Stimulated activated CD8-positive, alpha-beta memory T cell treated with anti-CD3 and anti-CD28 coated beads, Interleukin-15, amount 100 ng/mL, for 1 hour (primary cell): ENCODE measurements at places on chromosomes 3 and 15.

DNA sequence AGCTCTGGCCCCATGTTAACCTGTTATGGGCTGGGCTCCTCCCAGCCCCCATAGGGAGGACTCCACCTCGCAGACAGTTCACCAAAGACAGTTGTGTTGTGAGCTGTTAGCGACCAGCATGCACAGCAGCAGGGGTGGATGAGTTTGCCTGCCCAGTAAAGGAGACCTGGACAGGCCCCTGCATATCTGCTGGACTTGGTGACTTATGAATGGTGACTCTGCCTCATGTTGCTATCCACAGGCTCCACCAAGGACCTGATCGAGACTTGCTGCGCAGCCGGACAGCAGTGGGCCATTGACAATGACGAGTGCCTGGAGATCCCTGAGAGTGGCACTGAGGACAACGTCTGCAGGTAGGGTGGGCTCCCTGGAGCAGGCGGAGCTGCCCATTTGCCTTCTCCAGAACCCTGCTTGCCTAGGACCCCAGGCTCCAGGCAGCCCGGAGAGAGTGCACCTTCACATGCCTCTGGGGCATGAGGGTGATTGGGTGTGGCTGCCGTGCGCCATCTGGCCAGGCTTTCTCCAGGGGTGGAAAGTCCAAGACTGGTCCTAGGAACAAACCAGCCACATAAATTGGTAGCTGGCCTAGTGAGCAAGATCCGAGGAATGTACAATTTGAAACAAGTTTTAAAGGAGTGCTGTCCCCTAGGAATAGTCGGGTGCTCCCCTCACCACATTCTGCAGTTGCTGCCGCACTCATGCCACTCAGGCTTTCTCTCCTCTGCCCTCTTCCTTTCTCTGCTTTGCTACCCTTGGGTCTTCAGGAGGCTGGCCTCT is 59.1 kb downstream of the FBLN2 start:
- DNase-seq: no peak

GRCh38 chr15:81294516-81294880 is 29.4 kb downstream of the STARD5 start:
- DNase-seq: no peak

- DNase-seq: no peak
These were observed 44.8 kb upstream of the ADAMTS9 start for GRCh38 chr3:64732576-64732975.

DNA sequence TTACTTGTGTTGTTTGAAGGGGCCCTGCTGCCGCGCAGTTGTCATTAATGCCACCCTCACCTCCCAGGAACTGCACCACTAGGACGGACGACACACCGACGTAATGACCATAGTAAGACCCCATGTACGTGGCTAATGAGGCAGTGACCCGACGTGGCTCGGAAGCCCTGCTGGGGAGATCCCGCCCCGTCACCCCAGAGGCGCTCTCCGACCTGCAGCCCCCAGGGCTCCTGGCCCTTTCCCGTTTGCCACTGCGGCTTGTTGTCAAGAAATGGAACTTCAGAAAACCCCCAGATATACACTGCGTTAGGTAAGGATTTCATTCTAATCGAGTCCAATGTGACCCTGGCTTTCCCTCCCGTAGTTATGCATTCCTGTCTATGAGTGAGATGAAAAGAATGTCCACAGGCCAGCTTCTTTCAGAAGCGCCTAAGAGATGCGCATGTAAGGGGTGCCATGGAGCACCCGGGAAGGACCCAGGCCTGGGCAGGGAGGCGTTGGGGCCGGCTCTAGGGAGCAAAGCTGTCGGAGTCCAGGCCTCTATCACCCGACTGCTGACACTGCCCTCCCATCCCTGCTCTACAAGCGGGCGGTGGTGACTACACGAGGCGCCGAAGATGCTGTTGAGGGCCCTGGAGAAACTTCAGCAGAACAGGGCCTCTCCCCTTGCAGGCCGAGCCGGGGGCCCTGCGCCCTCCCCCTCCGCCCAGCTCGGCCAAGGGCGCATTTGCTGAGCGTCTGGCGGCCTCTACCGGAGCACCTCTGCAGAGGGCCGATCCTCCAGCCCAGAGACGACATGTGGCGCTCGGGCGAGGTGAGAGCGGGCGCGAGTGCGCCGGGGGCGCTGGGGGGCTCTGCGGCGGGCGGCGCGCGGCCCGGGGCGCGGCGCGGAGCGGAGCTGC is at the start of gene GABRA5:
GABRA5 (plus strand) TSS at position 765 of the 902 bp plus-strand sequence. CDS start 2,187 bp downstream, outside the sequence.
- DNase-seq: no peak

GRCh38 chr15:90762109-90762508 is 45.0 kb downstream of the BLM start:
- no peak for DNase-seq

- DNase-seq: no peak
These were observed 48.1 kb downstream of the ADAMTS7 start for GRCh38 chr15:78762985-78763795.

DNA sequence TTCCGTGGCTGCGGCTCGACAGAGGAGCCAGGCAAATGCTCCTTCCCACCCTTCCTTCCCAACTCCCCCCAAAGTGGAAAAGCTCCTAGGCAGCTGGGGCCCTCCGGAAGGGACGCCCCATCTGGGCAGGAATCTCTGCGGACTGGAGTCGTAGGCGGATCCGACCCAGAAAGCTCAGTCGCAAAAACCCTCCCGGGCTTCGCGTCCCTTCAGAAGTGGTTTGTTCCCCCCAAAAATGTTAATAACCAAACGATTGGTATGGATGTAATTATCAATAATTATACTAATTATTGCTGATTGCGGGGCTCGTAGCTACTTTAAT is 3.8 kb downstream of the RNU6-1 start:
- DNase-seq: no peak
